Stimulated activated CD4-positive, alpha-beta T cell treated with anti-CD3 and anti-CD28 coated beads, Interleukin-12 subunit alpha, Interleukin-12 subunit beta, amount 100 ng/mL, for 48 hours (primary cell): ENCODE measurements at places on chromosomes 5 and 9.

DNA sequence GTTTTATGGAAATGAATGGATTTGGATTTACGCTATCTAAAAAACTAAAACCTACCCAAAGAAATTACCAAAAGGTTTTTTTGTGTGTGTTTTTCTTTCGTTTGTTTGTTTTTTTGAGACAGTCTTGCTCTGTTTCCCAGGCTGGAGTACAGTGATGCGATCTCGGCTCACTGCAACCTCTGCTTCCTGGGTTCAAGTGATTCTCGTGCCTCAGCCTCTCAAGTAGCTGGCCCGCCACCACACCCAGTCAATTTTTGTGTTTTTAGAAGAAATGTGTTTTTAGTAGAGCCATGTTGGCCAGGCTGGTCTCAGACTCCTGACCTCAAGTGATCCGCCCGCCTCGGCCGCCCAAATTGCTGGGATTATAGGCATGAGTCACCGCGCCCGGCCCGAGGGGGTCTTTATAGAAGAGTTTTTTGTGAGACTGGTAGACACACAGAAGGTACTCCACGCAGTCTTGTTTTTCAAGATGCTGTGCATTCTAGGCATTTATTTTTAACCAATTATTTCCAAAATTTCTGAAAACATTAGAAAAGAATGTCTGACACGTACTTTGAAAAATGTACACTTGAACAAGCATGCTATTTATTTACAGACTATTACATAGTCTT is 75.7 kb downstream of the NR6A1 start:
- DNase-seq, result no peak

DNA sequence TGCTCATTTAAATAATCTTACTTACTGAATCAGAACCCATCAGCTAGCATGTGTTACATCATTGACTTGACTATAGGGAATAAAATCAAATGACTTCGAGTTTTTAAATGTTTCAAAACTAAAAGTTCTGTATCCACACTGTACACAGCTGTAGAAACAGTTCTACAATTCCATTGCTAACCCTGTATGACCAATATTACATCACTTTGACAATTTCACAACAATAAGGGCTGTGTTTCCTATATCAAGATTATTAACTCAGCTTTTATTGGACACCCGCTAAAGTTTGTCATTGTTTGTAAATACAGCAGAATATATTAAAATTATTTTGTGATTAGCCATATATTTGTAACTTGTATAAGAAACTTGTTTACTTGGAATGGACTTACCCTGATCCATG is 540.8 kb downstream of the PRELID2 start:
- no peak for DNase-seq

DNA sequence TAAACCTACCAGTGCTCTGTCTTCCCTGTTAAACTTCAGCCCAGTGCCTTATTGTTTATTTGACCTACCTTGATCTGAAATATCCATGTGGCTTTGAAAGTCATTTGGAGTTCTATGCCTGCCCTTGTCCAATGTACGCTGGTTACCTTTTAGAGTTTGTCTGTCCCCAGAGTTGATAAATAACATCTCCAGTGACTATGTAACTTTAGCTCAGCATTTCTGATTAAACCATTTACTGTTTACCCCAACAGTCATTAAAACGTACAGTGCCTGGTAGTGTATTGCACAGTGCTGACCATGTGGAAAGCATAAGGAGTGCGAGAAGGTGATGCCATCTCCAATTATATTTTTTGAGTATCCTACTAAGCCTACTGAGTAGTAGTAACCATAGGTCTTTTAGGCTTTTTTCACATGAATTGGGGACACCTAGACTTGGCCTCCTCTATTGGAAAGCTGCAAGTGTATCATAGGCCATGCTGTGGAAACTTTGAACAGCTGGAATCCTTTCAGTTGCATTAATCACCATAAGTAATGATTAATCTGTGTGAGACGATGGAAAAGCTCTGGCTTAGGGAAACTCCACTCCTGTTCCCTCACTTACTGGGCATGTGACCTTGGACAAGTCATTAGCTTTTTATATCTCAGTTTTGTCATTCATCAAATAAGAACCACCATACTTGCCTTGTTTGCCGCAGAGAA is 93.5 kb downstream of the MAST4 start:
- DNase-seq, result no peak

DNA sequence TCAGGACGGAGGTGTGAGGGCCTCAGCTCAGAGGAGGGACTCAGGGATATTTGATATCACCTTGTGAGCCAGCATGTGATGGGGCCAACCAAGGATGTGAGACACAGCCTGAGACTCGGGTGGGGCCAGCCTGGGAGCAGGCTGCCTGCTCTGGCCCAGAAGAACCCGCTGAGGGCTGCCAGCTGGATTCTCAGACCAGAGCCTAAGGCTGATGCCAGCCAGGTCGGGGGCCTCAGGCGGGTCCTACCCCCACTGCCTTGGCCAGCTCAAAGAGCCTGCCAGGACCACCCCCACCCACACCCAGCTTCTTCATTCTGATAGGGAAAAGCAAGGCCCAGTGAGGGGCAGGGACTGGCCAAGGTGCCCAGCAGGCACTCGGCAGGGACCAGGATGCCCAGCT is 20.3 kb upstream of the DUSP1 start:
- DNase-seq, result no peak

- DNase-seq, result no peak
Observed at GRCh38 chr9:134043531-134043988, 18.3 kb downstream of the BRD3OS start.

GRCh38 chr9:133570691-133571080 is 36.2 kb downstream of the ADAMTSL2 start:
- DNase-seq, result no peak

- no peak for DNase-seq
Observed at GRCh38 chr5:124888050-124888506, 141.6 kb upstream of the ZNF608 start.

DNA sequence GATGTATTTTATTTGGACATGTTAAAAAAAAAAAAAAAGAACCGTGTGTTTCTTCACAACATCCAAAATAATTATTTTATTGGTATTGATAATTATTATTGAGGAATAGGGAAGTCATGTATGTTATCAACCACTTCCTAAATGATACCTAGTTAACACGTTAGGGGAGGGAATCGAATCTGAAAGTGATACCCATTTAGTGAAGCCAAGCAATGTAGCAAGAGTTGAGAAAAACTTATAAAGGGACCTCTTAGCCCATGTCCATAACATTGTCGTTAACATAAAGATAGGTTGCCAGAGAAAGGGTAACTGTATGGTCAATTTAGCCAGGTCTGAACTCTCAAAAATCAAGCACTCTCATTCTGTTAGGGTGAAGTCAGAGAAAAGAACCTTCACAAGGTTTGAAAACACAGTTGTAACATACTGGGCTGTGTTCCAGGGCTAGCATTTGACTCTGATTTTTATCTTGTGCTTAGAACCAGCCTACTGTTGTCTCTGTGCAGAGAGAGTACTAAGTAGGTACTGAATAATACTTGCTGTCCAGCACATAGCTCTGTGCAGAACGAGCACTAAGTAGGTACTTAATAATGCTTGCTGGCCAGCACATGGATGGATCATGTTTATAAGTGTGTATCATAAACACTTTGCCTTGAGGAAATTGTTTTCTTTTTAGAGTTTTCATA is 60.4 kb downstream of the GHR start:
- no peak for DNase-seq

DNA sequence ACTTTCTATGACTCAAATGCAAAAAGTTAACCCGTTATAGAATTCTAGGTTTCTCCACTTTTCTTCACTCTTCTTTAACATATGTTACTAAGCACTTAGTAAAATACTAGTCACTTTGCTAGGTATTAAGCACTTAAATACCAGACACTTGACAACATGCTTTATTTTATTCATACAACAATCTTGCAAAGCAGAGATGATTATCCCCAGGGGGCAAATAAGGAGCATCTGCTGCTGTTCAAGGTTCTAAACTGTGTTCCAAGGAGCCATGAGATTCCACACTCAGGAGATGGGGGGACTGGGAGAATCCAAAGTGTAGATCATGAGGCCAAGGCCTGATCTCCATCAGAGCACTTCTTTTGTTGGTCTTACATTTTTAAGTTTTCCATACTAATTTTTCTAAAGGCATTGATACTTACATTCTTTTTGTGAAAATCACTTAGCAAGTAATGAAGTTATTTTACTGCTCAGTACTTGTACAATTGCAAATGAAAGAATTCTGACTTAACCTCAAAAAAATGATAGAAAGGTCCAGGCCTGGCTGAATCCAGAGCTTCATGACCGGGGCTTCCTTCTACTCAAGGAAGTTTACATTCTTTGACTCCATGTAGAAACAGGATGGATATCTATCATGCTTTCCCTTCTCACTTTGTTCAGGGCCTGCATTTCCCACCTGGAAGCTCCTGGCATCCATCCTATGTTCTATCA is 504.4 kb upstream of the WWC1 start:
- DNase-seq, result no peak

DNA sequence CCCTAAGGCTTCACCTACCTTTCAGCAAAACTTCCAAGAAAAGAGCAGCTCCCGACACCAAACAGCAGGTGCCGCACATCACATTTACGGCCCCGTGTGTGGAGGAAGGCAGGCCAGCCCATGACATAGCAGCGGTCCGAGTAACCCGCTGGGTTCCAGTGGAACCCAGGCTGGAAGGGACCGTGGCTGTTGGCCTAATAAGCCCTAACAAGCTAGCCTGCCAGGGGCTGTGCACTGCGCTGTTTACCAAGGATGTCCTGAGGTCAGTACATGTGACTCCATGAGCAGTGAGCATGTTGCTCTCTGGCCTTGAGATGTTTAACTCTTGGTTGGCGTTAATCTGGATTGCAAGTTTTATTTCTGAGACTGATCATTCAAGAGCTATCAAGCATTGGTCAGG is 131.5 kb downstream of the FSTL4 start:
- no peak for DNase-seq

GRCh38 chr9:112380102-112380824 is at the start of gene HSDL2:
Gene HSDL2, plus strand, starts transcription at chr9:112380108. Its CDS starts 56 bp downstream, at chr9:112380164.
- DNase-seq, result no peak

- DNase-seq, result no peak
Observed at GRCh38 chr9:131629825-131630204, 84.5 kb downstream of the PRRT1B start.

DNA sequence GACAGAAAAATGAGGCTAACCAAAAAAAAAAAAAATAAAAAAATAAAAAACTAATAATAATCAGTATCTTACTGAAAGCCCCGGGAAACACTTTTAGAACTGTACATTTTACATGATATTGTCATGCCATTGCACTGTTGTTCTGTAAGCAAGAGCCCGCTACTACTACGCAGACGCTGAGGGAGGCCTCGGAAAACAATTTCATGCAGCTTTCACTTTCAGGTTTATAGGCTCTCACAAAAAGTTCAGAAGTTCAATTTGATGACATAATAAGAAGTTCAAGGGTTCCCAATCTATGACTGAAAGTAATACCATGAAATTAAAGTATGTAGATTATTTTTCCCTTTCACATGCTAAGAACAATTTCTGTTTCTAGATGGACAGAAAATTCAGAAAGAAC is 318.3 kb upstream of the ITGA1 start:
- DNase-seq, result no peak

DNA sequence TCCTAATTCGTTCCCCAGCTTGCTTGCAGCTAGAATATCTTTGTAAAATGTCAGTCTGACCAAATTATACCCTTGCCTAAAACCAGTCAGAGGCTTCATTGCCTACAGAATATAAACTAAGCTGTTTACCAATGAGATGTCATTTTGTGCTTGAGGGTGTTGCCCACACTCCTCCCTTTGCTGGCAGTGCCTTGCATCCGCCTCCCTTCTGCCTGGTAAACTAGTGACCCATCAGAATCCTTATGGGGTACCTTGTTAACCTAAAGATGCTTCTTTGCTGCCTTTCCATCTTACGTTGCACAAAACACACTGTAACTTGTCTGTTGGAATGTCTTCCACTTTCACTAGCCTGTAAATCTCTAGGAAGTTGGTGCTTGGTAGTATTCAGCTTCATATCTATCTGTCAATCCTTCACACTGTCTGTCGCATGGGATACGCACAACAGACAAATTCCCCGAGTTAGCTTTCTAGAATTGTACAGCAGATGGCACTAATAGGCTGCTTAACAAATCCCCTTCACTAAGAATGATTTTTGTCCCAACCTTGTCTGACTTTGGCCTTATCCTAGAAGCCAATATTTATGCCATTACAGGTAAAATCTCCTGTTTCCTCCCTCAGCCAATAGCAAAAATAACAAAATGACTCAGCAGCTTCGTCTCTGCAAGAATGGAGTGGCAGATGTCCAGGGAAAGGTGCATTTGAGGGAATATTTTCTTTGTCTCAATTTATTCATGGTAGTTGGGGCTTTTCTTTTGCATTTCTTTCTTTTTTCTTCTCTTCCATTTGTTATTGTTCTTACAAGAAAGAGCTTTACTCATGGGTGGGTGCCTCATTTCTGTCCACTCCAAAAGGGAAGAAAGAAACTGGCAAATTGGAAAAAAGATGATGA is 3.0 kb downstream of the NUDT2 start:
- DNase-seq, result no peak

GRCh38 chr9:4105183-4105582 is 194.7 kb downstream of the GLIS3 start:
- no peak for DNase-seq

DNA sequence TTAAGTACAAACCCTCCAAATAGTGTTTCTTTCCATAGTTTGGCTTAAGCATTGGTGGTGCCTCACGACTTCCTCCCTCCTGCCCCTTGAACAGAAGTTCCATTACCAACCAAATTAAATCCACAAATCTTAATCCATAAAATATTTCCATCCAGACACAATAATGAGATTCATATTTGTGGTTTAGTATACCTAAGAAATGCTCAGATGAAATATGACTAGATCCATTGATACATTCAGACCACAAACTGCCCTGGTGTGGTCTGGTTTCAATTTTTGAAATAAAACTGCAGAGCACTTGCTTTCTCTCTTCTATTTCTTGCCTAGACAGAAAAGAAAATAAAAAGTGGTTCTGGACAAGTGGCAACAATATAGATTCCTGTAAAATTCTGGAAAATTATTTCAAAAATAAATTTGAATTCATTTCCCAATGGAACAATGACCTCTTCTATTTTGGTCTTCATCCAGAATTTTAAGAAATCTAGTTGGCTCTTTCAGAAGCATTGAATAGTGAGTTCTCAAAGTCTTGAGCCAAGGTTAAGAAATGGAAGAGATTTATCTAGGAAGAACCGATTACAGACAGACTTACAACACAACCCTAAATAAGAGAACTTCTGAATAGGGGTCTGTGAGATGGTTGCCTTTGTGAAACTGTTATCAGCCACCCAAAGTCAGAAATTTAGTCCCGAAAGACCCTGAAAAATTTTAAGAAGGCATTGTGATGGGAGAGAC is 14.0 kb downstream of the TNC start:
- DNase-seq, result no peak

GRCh38 chr5:86075139-86075538 is 542.6 kb upstream of the COX7C start:
- no peak for DNase-seq

- DNase-seq, result no peak
Observed at GRCh38 chr5:141127305-141127704, 5.7 kb downstream of the PCDHB4 start.

GRCh38 chr5:80142996-80143395 is 107.8 kb downstream of the THBS4 start:
- no peak for DNase-seq

DNA sequence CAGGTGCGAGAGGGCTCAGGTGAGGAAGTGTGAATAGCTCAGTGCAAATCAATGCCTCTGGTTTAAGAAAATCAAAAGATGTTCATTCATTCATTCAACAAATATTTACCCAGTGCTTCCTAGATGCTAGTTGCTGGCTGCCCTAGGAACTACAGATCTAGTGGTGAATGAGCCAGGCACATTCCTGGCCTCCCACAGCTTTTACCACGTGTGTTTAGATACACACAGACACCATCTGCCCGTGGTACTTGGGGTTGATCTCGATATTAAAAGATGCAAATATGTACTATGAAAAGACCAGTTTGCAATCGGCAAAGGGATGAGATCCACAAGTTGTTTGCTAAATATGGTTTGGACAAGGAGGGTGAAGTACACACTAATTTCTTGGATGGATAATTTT is 78.2 kb downstream of the GTF3C4 start:
- no peak for DNase-seq
